Stimulated activated CD4-positive, alpha-beta T cell treated with anti-CD3 and anti-CD28 coated beads, Interleukin-1b, Interleukin-23, amount 100 ng/mL, for 1 hour (primary cell): ENCODE measurements at places on chromosomes 6 and 20.

- no peak for DNase-seq
Measured at GRCh38 chr6:52834481-52834880, 6.1 kb downstream of the GSTA5 start.

DNA sequence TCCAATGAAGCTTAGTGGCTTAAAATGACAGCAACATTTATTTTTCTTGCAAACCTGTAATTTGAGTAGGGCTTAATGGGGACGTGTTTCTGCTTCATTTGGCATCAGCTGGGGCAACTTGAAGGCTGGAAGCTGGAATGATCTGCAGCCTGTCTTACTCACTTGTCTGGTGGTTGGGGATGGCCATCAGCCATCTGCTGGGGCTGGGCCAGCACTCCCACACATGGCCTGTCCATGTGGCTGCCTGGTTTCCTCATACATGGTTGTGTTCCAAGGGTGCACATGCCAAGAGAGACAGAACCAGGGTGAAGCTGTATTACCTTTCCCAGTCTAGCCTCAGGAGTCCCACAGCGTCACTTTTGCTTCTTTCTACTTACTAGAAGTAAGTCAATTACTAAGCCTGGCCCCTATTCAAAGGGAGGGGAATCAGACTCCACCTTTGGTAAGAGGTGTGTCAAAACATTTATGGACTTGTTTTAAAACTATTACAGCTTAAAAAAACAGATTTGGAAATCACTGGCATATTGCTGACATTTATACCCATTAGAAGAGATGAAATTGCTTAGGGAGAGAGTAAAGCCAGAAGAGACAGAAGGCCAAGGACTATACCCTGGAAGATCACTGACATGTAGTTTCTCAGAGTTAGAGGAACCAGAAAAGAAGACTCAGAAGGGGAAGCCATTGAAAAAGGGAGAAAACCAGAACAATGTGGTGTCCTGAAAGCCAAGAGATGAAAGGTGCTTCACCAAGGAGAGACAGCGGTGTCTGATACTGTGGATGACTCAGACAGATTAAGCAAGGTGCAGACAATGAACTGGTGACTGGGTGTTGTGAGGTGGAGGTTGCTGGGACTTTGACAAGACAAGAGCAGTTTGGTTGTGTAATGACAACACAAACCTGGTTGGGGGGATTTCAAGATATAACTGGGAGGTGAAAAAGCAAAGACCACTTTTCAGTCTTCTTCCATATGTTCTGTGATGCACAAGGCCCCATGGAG, 345.2 kb downstream of the GJA1 start:
- DNase-seq = no peak

DNA sequence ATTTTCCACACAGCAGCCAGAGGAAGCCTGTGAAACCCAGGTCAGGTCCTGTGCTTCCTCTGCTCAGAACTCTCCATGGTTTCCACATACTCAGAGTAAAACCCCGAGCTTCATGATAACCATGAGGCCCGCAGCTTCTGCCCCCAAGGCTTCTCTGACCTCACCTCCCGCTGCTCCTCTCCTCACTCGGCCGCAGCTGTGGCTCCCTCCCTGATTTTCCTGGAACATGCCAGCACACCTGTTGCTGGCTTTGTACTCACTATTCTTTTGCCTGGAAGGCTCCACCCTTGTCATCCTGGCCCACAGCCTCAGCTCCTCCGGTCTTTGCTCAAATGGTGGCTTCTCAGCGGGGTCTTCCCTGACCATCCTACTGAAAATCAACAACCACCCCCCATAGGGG, 341.7 kb downstream of the PREX1 start:
- no peak for DNase-seq

- DNase-seq = peak; percentile 63
Measured at GRCh38 chr20:50794846-50795634, at the start of gene BCAS4. TSS of gene BCAS4 (plus strand) at chr20:50795061. CDS start at chr20:50795084, 23 bp downstream.

DNA sequence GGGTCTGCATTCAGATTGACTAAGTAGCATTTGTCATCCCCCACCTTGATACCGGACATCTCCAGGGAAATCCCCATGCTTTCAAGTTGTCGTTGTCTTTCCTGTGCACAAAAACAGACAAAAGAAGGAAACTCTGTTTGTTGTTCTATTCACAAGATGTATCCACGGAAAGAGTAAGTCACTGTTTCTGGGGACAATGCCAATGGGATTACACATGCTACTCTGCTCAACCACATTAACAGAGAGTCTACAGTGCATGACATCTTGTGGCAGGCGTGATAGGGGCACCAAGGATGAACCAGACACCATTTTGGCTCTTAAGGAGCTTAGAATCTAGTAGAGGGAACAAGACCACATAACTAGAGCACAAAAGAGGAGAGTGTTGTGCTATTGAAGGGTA, 124.4 kb upstream of the NUP153 start:
- no peak for DNase-seq

GRCh38 chr6:136090929-136091328, 159.2 kb downstream of the MTFR2 start:
- DNase-seq = no peak

GRCh38 chr20:33013701-33014326, 6.3 kb downstream of the BPIFB2 start:
- no peak for DNase-seq
